Ammon's horn (tissue), 1 donor: ENCODE measurements at places on chromosomes 5 and 9.
A peak's percentile ranks its signal among the peaks of the same experiment; 100 is the strongest.

- DNase-seq: no peak
These were observed 122.7 kb downstream of the ARL15 start for GRCh38 chr5:54187694-54188093.

GRCh38 chr9:83536332-83536731 is 1.9 kb downstream of the FRMD3 start:
- DNase-seq: no peak

DNA sequence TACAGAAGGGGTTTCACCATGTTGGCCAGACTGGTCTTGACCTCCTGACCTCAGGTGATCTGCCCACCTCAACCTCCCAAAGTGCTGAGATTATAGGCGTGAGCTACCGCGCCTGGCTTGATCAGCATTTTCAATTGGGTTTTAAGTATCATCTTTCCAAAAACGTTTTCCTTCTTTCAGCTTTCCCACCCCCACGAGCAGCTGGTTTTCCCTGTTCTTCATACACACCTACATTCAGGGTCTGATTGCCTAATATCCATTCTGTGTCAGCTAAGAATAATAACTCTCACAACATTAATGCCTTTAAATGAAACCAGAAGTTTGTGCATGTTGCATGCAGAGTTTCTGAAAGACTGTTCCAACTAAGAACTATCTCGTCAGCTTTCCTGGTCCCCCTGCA is 38.3 kb downstream of the RFK start:
- DNase-seq: no peak

DNA sequence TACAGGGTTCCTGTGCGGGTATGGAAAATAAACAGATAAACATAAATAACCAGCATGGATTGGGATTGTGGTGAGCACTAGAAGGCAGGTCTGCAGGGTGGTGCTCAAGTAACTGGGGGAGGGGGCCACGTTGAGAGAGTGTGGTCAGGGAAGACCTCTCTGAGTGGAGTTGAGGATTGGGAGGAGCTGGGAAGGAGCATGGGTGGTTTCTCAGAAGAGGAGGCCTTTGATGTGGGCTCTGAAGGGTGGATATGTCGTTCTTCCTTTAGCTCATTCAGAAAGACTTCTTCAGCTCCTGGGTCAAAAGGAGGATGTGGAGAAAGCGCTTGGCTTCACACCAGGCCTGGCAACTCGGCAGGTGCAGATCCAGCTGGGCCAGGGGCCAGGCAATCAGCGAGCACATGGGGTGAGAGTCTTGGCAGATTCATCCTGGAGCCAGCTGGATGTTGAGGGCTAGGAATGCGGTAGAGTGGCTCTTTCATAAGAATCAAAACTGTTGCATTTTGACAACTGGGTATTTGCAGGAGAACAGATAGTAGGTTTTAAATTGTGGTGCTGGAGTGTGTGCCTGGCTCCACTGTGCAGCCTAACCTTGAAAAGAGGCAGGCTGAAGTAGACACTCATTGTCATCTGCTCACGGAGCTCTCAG is 71.7 kb downstream of the PCSK5 start:
- peak; percentile 47 for DNase-seq

DNA sequence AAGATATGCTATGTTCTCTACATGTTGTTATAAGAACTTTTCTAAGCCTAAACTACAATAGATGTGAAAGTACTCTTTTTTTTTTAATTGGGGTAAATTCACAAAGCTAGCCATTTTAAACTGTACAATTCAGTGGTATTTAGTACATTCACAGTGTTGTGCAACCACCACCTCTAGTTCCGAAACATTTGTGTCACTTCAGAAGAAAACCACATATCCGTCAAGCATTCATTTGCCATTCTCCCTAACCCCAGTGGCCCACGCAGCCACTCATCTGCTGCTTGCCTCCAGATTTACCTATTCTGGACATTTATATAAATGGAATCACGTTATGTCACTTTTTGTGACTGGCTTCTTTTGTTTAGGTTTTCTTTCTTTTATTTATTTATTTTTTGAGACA is 43.1 kb downstream of the SPTAN1 start:
- no peak for DNase-seq

- DNase-seq: peak; percentile 22
These were observed 55.3 kb downstream of the FYB1 start for GRCh38 chr5:39164016-39164415.

DNA sequence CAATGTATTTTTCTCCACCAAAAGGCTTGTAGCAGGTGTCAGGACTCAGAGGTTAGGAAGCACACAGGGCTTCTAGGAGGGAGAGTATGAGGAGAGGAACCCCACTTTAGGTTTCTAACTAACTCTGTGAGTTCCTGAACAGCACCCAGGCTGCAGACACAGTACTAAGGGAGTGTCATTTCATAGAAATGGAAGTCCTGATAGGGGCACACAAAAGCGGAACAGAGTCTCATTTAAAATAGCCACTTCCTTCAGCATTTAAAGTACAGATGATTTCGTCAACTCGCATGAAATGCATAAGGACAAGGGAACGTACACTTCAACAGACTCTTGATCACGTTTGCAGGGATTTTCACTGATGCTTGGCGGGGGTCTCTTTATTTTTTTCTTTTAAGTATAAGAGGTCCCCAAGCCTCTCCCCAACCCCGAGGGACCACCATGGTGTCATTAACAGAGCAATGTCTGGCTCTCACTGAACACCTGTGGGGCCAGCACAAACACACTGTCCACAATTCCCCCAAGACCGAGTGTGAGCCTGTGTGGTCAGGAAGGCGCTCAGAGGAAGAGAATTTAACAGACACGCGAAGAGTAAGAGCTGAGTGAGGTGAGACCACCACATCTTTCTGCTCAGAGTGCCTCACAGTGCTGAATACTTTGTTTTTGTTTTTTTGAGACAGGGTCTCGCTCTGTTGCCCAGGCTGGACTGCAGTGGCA is 82.3 kb downstream of the SECISBP2 start:
- peak; percentile 58 for DNase-seq

DNA sequence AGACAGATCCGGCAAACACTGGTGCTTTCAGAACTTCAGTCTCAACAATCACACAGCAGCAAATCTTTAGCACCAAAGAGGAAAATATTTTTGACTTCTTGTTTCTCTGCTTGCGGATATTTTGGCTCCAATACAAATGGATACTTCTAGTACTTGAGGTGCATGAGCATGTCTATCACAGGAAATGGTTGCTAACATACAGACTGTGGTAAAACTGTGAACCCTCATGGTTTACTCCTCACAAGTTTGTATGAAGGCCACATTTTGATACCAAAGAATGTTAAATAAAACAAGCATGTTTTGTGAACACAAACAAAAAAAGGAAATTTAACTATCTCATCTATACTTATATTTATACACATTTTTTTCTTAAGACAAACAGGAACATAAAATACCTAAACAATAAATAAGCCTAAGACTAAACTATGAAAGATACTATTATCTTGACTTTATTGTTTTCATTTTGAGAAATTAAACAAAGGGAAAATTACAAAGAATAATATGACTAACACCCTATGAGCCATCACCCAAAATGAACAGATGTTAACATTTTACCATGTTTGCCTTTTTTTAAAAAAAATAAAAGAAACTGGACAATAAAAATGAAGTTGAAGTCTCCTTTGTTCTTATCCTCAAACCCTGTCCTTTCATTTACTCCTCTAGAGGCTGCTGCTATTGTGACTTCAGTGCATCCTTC is 135.0 kb upstream of the LHFPL2 start:
- no peak for DNase-seq

- DNase-seq: peak; percentile 42
These were observed 175.1 kb downstream of the CCDC192 start for GRCh38 chr5:127878174-127878750.

DNA sequence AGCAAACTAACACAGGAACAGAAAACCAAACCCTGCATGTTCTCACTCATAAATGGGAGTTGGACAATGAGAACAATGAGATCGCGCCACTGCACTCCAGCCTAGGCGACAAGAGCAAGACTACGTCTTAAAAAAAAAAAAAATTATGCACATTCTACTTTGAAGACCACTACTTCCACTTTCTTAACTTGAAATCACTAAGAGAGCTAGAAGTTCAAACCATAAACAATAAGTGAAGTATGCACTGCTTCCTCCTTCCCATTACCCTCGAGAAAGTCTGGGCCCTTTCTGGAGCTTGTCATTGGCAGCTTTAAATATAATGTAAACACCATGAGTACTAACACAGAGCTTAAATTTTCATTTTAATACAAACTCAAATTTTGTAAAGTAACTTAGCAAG is 94.9 kb downstream of the TLE1 start:
- no peak for DNase-seq

GRCh38 chr5:66616520-66617225 is 20.5 kb downstream of the MAST4 start:
- no peak for DNase-seq

DNA sequence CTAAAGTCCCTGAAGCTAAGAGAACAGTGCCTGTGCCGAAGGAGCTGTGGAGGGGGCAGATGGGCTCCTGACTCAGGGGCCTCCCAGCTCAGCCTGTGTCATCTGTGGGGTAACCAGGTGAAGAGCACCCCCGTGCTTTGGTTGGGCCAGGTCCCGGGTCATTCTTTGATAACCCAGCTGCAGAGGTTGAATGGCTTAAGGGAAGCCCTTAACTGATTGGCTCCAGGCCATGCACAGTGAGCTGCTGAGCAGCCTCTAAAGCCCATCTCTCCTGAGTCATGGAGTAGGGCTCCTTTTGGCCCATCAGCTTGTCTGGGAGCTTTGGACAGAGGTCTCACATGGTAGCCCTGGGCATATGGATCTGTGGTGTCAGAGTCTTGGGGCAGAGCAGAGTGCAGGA is 28.7 kb downstream of the COL27A1 start:
- DNase-seq: no peak

DNA sequence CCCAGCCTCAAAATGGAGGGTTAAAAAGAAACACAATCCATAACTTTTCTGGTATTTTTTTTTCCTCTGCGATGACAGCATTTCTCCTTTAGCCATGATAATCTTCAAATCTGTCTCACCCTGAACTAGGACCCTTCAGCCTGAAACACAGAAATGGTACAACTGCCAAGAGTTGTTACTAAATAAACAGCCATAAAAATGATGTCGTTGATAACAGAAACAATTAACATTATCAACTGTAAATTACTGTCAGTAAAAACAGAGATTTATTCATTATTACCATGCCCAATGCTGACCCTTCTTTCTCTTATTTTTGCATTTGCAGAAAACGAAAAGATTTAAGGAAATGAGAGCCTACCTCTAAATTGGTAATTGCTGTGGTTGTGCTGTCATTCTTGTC is 19.4 kb upstream of the MIER3 start:
- no peak for DNase-seq

GRCh38 chr5:132883261-132883834 is 9.9 kb downstream of the LEAP2 start:
- DNase-seq: peak; percentile 91

DNA sequence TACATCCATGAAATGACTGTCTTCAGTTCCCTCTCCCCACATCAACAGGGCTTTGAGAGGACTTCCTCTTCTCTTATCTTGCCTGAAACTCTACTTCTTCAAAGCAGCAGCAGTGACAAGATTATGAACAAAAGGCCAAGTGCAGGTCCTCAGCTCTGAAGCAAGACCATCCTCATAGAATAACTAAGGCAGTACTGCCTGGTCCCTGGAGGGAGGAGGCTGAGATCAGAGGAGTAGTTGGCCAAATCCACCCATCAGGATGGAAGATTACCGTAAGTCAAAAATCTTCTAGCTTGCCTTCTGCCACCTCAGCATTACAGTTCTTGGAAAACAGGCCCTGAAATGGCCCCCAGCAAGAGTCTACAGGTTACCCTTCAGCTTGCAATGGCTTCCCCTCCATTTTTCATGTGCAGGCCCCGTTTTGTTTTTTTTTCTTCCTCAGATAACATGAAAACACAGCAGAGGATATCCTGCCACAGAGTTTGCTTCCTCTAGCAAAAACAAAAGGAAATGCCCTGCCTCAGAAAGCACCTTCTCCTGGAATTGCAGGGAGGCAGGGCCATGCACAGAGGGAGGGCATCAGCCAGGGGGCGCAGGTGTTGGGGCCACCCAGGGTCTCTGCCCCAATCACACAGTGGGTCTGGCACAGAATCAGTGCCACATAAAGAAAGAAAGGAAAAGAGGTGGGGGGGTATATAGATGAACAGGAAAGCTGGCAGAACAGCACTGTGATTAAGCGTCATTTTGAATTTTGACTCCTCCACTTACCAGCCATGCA is 40.0 kb downstream of the KLHL3 start:
- no peak for DNase-seq

DNA sequence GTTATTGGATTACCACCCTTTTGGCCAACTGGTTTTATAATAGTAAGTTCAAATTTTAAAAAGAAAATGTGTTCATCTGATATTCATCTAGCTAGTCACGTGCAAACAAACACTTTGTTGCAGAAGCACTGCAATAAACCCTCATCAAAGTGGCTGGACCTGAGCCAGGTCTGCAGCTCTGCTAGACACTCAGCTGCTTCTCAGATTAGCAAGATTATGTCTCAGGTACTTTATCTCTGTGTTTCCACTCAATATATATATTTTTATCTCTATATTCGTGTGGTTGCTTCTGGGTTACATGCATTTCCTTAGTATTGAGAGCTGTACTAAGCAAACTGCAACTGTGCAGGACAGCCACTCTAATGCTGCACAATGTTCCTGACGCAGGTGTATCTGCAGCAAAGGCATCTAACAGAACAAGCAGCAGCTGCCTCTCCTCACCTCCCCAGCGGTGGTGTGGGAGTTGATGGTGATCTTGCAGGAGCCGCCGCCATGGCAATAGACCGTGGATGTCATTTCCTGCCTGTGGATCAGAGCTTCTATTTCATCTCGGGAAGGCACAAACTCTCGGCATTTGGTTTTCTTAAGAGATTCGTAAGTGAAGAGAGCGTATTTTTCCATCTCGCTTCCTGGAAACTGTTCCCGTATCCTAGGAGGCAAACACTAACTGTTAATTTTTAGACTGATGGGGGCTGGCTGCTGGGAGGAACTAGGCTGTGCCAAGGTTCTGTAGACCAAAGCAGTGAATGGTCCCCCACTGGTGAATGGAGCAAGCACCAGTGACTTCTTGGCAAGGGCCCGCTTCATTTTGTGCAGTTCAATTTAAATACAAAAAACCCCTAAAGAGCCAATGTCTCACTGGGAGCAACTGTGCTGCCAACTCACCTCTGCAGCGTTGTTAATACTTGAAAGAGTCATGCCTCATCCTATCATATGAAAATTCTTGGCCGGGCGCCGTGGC is 56.7 kb upstream of the RETREG1 start:
- peak; percentile 69 for DNase-seq

- no peak for DNase-seq
These were observed 40.6 kb downstream of the EXOC3 start for GRCh38 chr5:483434-484140.

DNA sequence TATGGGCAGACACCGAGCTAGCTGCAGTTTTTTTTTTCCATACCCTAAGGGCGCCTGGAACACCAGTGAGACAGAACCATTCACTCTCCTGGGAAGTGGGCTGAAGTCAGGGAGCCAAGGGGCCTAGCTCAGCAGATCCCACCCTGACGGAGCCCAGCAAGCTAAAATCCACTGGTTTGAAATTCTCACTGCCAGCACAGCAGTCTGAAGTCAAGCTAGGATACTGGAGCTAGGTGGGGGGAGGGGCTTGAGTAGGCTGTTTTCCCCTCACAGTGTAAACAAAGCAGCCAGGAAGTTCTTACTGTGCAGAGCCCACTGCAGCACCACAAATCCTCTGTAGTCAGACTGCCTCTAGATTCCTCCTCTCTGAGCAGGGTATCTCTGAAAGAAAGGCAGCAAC is 151.7 kb upstream of the HCN1 start:
- DNase-seq: no peak
